ENCODE measurements at places on chromosomes 6 and 20.

- DNase-seq, result no peak
Measured at GRCh38 chr6:140540743-140541142, 1166.3 kb upstream of the CITED2 start.

DNA sequence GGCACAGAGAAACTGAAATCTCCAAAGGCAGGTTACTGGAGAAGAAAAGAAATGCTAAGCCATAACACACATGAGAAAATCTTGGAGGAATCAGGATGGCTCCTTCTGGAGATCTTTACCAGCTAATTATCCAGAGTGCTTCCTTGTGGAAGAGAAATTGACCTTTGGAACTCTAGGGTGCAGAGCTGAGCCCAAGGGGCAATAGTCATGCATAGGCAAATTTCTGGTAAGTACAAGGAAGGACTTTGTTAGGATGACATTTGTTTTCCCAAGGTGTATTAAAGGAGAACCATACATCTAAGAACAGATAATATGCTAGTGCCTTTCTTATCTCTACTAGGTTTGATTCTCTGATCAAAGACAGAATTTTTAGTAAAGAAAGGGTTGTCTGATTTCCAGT lies 670.6 kb downstream of the DHX35 start:
- no peak for DNase-seq

GRCh38 chr6:79280756-79281155 lies 46.3 kb upstream of the HMGN3 start:
- no peak for DNase-seq

GRCh38 chr6:154830771-154831170 lies 97.6 kb downstream of the SCAF8 start:
- DNase-seq, result no peak

GRCh38 chr6:11845664-11846577 lies 67.3 kb upstream of the ADTRP start:
- no peak for DNase-seq

- no peak for DNase-seq
Measured at GRCh38 chr6:25165800-25166199, 113.4 kb upstream of the CARMIL1 start.

- DNase-seq, result no peak
Measured at GRCh38 chr6:25717866-25718740, 36.4 kb upstream of the SLC17A4 start.

- DNase-seq, result no peak
Measured at GRCh38 chr6:11744753-11745152, 33.9 kb downstream of the ADTRP start.

DNA sequence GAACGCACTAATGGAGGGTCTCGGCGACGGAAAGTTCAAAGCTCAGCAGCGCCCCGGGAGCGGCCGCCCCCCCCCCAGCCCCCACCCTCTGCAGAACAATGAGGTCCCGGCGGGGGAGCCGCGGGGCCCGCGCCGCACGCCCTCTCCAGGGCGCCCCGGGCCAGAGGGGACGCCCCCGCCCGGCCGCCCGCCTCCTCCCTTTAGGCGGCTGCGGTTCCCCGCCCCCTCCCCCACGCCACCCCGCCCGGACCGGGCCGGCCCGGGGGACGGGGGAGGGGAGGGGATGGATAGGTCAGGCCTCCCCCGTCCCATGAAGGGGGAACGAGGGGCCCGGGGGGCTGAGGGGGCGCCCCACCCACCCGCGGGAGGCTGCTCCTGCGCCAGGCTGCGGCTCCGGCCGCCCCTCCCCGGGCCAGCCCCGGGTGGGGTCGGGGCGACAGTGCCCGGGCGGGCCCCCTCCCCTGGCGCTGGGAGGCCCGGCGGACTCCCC lies 1.5 kb downstream of the NOL4L start:
- DNase-seq, result no peak

- DNase-seq, result no peak
Measured at GRCh38 chr6:135880066-135880972, 28.8 kb downstream of the PDE7B start.

DNA sequence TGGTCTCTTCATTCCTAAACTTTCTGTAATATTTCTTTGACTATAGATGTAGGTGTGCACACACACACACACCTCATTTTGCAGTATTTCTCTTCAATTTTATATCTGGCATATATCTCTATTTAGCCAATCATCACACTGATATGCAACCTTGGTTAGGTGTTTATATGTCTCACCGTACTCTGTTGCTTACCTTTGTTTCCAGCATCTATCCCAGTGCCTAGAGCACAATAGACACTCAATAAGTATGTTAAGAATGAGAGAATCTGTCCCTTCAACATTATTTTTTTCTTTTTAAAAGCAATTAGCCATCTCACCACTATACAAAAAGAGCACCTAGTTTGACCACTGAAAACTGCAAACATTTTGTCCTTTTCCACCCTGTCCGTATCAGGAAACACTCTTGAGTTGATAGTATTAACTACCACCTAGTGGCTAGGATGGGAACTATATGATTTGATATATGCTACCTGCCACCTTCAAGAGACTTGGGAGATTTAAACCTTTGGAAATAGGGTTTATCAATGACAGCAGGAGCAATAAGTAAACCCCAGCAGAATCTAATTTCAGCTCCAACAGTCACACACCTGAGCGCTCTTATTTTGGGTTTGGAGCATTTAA lies 48.7 kb upstream of the RSPO3 start:
- DNase-seq, result no peak

GRCh38 chr20:62386383-62387218 lies at the start of gene RPS21:
Gene RPS21 (plus strand): TSS chr20:62387103. CDS start chr20:62387339, 236 bp downstream.
- no peak for DNase-seq

DNA sequence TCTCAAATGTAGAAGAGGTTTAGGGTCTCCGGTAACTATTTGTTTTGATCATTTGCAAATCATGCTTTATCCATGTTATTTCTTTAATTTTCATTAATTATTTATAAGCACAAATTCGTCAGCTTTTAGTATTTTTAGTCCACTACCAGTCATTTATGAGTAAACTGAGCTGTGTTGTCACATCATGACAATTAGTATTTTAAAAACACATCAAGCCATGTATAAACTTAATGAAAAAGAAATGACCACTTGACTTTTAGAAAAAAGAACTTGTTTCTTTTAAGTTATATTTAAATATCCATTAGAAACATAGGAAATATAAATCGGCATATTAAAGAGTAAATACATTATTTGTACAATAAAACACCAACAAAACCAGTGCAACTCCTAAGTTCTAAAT lies 2.8 kb downstream of the NKX2-4 start:
- DNase-seq, result no peak

DNA sequence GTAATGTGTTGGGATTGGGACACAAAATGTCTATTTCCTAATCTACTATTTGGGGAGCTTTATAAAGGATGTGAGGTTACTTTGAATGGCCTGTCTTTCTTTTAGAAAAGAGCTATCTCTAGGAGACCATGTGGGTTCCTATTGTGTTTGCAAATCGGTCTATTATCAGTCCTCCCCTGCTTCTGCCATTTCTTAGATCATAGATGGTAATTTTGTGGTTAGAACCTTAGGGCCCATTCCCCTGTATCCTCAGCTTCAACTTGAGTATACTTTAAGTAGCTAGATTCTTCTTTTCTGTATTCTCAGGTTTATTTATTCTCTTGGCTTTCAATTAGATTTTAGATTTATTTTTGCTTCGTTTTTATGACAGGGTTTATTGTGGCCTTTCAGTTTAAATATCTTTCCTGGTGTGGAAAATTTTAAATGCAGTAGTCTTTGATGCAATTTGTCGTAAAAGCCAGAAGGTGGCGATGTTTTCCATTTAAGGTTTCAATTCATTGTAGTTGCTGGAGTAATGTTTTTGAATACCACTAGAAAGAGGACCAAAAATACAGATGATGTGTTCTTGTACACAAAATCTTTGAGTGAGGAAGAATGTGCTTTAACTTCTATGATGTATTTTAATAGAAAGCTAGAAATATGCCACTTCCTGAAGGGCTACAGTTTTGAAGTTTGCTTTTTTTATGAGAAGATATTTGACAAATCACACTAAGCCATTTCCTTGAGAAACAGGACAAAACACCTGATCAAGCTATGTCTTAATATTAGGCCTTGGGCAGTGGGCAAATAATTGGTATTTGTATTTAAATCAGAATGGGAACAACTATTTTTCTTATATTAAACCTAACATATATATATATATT lies 20.3 kb downstream of the TBPL1 start:
- peak; percentile 27 for DNase-seq

DNA sequence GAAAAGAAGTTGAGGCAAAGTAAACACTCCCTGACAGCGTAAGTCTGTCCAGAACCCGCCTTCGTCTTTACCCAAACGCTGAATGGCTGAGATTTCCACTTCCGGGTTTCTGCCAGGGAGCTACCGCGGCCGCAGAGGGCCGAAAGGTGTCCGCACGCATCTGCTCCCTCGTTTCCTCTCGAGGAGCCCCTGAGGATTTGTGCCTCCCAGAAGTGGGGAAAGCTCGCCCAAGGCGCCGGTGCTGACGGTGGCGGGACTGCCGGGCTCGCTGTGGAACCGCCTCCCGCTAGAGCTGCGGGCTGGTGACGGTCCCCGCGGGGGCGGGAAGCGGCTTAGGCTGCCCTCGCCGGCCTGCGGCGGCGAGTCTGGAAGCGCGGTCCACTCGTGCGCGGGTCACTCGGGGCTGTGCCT lies 1760.2 kb upstream of the DEFB115 start:
- DNase-seq, result peak; percentile 3

DNA sequence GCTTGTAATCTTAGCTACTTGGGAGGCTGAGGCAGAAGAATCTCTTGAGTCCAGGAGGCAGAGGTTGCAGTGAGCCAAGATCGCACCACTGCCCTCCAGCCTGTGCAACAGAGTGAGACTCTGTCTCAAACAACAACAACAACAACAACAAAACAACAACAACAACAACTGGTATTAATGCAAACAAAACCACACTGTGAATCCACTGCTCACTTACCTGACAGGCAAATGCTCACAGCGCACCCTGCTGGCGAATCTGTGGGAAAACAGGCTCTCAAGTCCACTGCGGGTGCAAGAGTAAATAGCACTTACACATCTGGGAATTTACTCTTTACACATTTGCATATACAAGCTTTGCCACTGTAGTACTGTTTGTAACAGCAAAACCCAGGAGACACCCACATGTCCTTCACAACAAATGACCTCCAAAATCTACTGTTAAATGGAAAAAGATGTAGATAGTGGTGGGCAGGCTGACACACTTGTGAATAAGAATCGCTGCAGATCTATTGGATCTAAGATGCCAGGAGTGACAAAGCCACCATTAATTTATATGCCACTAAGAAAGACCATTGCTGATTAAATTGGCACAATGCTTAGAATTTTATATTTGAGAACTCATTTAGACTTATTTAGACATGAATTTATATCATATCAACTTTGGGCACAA lies 29.3 kb downstream of the NSFL1C start:
- no peak for DNase-seq

DNA sequence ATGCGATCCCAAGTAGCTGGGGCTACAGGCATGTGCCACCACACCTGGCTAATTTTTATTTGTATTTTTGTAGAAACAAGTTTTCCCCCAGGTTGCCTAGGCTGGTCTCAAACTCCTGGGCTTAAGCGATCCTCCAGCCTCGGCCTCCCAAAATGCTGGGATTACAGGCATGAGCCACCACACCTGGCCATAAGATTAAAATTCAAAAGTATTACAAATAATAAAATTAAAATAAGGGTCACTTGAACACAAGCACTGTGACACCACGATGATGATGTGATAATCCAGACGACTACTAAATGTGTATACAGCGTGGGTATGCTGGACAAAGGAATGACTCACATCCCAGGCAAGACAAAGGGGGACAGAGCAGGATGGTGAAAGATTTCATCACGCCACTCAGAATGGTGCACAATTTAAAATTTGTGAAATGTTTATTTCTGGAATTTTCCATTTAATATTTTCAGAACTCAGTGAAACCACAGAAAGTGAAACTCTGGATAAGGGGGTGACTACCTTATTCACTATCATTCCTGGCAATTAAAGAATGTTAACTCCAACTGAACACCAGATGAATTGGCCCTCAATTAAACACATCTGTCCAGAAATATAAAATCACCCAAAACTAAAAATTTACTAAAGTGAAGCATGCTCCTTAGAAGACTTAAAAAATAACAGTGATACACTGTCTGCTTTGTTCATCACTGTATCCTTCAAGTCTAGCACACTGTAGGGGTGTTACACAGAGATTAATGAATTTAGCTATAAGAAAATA lies 13.1 kb downstream of the B4GALT5 start:
- no peak for DNase-seq

GRCh38 chr6:144347933-144348332 lies 62.8 kb downstream of the UTRN start:
- no peak for DNase-seq

DNA sequence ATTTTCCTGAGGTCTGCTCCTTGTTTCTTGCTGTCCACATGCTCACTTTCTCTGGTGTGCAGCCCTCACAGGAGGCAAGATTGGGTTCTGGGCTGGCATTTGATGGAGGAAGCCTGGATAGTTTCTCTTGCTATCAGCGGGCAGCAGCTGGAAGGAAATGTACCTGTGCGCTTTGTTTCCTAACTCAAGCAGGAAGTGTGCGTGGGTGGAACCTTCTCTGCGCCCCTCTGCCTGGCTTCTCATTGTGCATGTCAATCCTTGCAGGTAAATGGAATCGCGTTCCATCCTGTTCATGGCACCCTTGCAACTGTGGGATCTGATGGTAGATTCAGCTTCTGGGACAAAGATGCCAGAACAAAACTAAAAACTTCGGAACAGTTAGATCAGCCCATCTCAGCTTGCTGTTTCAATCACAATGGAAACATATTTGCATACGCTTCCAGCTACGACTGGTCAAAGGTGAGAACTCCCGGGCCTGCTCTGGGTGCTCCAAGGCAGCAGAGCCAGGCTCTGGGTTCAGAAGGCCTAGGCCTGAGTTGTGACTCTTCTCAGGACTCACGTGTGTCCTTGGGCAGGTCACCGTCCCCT lies 16.8 kb upstream of the RBM38 start:
- DNase-seq, result no peak

- no peak for DNase-seq
Measured at GRCh38 chr20:46122071-46122470, 4.0 kb downstream of the CD40 start.

- DNase-seq, result no peak
Measured at GRCh38 chr6:101401792-101402621, 8.5 kb downstream of the GRIK2 start.

DNA sequence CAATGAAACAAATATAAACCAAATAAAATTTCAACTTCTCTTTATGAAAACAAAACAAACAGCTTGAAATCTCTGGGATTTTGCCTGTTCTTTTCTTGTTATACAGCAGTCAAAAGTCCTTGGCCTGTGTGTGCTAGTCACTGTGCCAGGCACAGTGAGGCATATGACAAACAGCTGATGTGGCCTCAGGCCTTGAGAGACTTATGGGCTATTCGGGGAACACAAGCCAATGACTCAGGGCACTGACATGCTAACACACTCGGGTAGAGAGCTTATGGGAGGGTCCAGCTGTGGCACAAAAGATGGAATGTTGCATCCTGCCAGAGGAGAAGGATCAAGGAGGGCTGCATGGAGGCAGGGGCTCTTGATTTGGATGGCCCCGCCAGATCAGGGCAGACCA lies 95.4 kb upstream of the NKX2-2 start:
- DNase-seq, result no peak

DNA sequence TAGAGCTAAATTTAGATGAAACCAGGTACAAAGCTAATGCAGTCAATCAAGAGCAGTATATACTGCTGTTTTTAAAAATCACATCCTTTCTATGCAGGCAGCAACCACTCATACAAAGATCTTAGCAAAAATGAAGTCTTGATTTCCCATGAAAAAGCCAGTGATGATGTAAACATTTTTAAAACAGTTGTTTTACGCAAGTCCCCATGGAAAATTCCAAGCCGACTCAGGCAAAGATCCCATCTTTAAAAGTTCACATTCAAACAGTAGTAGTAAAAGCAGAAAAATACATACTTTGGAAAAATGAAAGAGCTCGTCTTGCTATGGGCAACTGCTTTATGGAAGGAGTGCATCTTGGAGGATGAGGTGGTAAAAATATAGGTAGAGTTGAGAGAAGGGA lies 84.0 kb downstream of the RCAN2 start:
- no peak for DNase-seq
